SK-MEL-5 (cell line): ENCODE measurements at places on chromosomes 16 and 17. TPM values are rescaled to one million over a fixed set of nuclear protein-coding genes. Genes with fewer than 3 reads are reported as not detected.

DNA sequence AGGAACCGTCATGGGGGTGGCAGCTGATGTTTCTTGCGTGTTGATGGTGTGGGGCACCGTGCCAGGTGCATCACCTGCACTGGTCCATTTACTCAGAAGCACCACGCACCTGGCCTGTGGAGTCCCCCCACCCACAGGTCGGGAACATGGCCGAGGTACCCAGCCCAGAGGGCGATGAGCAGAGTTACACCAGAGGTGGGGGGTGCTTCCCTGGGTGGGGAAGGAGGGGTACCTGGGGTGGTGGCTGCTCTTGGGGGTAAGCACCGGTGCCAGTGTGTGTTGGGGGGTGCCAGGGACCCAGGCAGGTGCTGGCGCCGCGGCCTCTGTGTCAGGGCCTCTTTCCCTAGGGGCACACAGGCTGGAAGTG, 5.0 kb upstream of the ZNF750 start:
- no peak for DNase-seq

DNA sequence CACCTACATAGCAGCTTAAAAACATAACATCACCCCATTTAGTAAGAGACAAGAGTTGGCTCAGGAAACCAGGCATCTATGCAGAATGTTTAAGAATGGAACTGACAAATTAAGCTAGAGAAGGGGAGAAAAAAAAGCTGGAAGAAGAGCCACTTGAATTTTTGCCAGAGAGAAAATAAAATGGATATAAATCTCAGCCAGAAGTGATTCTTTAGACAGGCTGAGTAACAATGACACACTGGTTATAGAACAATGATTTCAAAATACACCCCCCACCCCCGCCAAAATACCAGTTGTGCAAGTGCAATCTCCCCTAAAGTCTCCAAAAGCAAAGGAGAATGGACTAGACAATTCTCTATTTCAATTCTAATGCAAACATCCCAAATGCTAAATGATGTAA, 22.4 kb downstream of the LSM12 start:
- no peak for DNase-seq

DNA sequence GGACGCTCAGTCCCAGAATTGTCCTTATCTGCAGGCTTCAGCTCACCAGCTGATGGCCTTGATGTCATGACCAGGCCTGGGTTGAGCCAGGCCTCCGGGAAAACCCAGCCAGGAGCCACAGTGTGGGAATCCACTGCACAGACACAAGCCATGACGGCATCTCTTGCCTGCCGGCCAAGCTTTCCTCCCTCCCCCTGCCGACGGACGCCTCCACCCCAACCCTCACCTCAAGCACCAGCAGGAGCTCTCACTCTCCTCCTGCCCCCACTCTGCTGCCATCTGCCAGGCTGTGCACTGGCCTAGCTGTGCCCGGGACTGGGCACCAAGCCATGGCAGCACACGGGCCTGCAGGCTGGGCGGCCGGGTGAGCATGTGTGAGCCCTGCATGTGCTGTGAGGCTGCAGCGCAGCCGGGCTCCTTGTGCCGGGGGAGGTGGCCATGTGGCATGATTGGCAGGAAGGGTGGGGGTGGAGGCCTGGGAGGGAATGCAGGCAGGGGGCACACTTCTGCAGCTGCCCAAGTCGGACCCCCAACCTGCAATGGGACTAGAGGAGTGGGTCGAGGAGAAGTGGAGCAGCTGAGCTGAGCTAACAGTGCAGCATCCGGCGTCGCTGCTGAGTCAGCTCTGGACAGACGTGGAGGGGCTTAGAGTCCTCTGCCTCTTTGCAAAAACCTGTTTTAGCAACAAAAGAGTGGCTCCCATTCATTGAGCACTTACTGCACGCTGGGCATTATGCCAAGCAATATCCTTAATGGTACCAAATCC, 268.5 kb downstream of the CBLN1 start:
- no peak for DNase-seq

- no peak for DNase-seq
Observed at GRCh38 chr17:43818966-43819365, 14.0 kb downstream of the MPP3 start.

GRCh38 chr16:81451753-81452680, 7.4 kb downstream of the CMIP start:
- no peak for DNase-seq

PIRT gene
- total RNA-seq = not detected in 2 replicates

HEATR9 gene
- total RNA-seq = not detected in 2 replicates

CCL4 gene
- total RNA-seq = not detected in 2 replicates

CCL4L2 gene
- not detected in 2 replicates for total RNA-seq
